Fibroblast of skin of right biceps (primary cell): ENCODE measurements at places on chromosomes 11 and 22.

GRCh38 chr22:19766511-19767426 is 6.2 kb downstream of the TBX1 start:
- no peak for DNase-seq

- DNase-seq: peak; percentile 25
These were observed 1.7 kb downstream of the DRD4 start for GRCh38 chr11:638631-639331.

- DNase-seq: no peak
These were observed 46.0 kb upstream of the HIPK3 start for GRCh38 chr11:33211153-33211552.

- DNase-seq: no peak
These were observed 40.8 kb upstream of the CYP2D6 start for GRCh38 chr22:42171417-42171816.

DNA sequence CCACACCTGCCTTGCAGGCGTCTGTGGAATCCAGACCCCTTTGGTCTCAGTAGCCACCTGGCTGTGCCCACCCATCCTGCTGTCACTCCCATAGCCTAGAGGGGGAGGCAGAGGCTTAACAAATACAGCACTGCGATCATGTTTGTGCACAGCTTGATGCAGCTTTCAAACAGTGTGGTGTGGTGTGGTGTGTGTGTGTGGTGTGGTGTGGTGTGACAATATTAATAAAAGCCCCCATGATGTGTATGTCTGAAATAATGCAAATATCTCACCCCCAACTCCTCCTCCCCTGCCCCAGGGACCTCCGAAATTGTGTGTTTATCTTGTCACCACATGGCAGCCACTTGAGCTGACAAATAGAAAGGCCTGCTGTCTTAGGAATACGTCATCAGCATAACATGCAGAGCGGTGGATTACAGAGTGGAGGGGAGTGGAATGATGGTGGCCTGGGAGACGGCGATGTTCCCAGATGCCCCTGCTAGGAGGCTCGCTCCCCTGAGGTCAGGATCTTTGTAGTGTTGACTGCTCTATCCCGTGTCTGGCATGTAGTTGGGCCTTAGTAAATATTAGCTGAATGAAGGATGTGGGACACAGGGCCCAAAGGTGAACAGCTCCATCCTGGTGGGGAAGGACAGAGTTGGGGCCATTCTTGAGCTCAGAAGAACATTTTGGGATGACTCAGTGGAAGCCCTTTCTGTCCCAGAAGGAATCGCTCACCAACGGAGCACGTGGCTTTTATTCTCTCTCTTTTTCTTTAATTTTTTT is 2.8 kb downstream of the PDXP start:
- peak; percentile 85 for DNase-seq

GRCh38 chr22:29641042-29641699 is 37.7 kb downstream of the NF2 start:
- DNase-seq: peak; percentile 72

GRCh38 chr11:20160425-20161229 is at the start of gene DBX1:
TSS of gene DBX1 (minus strand) at chr11:20160475. CDS start at chr11:20160324, 151 bp downstream.
- no peak for DNase-seq

DNA sequence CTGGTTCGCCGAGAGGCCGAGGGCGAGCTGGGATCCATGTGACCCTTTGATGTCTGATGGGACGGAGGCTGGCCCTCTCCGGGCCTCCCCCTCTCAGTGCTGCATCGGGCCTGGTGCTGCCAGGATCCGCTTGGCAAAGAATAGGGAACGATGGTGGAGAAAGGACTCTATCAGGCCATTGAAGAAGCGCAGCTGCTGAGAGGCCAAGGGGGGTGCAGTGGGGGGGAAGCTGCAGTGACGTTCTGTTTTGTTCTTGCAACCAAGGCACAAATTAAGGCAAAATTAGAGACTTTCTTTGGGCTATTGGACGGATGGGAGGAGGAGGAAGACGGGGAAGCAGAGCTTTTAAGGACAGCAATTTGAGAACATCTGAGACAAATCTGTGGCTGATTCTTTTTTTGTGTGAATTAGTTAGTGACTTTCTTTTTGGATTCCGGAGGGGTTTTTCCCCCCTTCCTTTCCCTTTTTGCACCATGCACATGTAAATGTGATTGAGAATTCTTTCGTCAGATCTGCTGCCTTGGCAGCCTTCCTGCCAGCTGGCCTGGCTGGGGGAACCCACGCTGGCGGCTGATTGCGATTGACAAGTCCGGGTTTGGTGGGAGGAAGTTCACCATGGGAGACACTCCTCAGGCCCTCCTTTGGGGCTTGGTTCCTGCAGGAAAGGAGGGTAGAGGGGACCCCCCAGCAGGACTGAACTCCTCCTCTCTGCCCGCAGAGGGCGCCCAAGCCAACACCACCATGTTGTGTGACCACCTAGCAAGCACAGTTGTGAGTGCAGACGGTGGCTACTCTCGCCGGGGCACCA is 214.6 kb downstream of the NTM start:
- DNase-seq: peak; percentile 28
